Stimulated activated CD4-positive, alpha-beta T cell treated with anti-CD3 and anti-CD28 coated beads, Interleukin-12 subunit alpha, Interleukin-12 subunit beta, amount 100 ng/mL, for 4 hours (primary cell): ENCODE measurements at places on chromosomes 13 and 19.
A peak's percentile ranks its signal among the peaks of the same experiment; 100 is the strongest.

DNA sequence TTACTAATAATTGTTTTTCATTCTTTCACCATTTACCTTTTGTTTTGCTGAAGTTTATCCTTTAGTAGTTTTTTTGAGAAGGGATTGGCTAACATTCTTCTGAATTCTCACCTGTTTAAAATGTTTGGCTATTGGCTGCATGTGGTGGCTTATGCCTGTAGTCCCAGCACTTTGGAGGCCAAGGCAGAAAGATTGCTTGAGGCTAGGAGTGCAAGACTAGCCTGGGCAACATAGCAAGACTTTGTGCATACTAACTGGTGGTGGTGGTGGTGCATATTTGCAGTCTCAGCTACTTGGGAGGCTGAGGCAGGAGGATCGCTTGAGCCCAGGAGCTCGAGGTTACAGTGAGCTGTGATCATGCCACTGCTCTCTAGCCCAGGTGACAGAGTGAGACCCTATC, 27.5 kb upstream of the RNF113B start:
- no peak for DNase-seq

DNA sequence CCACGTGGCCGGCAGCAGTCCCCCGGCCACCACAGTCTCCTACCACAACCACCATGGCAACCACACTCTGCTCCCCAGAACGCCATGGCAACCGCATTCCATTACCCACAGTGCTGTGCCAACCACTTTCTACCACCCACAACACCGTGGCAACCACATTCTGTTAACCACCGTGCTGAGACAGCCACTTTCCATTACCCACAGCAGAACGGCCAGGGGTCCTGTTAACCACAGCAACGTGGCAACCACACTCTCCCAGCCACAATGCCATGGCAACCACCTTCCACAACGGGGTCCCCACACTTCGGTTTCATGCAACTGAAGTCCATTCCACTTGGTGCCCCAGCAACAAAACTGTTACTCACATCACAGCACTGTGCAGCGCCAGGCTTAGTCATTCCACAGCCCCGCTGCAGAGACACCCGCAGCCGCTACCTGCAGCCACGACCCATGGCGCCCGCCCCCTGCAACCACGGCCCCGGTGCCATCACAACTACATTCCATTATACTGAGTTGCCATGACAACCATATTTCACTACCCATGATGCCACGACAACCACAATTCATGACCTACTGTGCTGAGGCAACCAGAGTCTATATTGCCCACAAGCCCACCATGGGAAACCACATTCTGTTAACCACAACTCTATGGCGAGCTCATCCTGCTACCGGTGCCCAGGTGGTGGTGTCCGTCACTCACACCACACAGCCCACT, 10.0 kb downstream of the DPF1 start:
- peak; percentile 33 for DNase-seq

GRCh38 chr13:40172878-40173277, 493.6 kb downstream of the FOXO1 start:
- DNase-seq = no peak

- DNase-seq = no peak
Measured at GRCh38 chr13:72403396-72404010, 323.9 kb downstream of the MZT1 start.

DNA sequence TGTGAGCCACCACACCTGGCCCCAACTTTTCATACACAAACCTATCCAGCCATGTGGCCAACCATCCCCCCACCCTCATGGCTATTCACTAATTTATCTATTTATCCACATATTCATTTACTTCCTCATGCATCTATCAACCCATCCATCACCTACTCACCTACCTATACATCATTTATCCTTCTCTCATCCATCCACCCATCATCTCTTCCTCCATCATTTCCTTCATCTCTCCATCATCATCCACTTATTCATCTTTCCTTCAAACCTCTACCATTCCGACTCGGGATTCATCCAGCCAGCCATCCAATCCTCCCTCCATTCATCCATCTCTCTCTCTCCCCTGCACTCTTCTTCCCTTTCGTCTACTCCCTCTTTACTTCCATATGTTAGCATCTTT, 54.6 kb downstream of the RYR1 start:
- DNase-seq = no peak

- no peak for DNase-seq
Measured at GRCh38 chr19:17562097-17562496, 6.6 kb downstream of the COLGALT1 start.

DNA sequence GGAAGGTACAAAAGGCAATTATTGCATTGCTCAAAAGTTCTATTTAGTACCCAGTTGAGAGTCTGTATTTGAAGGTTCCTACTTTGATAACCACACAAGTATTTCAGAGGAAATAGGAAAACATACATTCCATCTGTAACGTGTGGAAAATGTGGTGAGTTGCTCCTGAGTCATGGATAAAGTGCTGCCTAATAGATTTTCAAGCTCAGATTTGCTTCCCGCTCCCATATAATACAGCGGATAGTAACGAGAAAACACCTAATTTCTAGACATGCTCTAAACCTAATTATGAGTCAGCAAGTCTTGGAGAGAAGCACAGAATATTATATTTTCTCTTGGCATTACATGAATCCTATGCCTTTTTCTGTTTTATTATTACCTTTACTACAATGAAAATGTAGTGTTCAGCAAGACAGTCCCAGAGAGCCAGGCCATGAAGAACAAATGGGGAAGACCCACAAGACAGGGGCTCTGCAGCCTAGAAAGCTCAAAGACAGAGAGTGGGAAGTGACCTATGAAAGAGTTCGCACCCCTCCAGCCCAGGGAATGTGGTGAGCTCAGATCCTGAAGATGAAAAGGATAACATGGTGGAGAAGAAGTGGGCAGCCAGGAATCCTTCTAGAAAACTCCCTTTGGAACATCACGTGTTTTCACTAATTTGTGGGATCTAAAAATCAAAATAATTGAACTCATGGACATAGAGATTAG, 116.1 kb downstream of the STARD13 start:
- DNase-seq = no peak

DNA sequence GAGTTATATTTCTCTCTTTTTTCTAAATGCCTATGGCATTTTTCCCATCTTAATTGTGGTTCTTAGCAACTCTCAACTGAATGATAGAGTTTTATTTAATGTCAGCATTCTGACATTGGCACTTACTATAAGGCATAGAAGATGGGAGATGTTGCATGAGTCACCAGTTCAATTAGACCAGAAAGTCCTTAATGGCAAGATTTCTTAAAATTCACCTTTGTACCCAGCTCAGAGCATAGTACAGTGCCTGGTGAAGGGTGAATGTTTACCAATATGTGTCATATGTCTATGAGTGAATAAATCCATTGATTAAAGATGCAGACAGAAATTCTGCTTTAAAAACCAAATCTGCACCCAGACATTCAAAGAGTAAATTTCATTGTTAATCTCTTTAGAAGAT, 526.9 kb downstream of the EFNB2 start:
- DNase-seq = no peak

- DNase-seq = no peak
Measured at GRCh38 chr13:99922631-99923404, 48.7 kb downstream of the ZIC5 start.

GRCh38 chr13:39699274-39699673, 43.8 kb downstream of the COG6 start:
- DNase-seq = no peak
